Posterior vena cava (tissue), 2 donors: ENCODE measurements at places on chromosomes 6 and 20. TPM values are rescaled to one million over a fixed set of nuclear protein-coding genes. Genes with fewer than 3 reads are reported as not detected.

GRCh38 chr6:170043150-170043819 lies 247.6 kb downstream of the DLL1 start:
- peak; percentile 40 for DNase-seq

DNA sequence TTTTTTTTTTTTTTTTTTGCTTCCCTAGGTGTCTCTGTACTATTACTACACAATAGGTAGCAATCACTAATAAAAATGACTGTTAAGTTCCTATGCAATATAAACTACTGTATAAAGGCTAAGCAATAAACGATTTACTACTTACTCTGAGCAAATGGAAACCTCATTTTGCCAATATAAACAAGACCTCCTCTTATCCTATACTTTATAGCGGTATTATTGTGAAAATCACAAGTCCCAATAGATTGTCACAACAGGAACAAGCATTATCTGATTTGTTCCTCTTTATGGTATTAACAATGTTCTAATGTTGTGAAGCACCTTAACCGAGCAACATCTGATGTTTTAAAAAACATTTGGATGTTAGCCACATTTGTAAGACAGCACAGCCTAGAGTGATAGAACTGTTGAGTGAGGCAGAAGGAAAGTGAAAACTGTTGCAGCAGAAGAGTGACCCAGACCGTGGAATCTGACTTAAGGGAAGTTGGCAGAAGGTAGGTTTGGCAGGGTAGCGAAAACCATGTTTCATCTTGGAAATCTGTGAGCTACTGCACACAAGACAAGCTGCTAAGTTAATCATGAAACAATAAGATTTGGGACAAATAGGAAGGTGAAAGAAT lies 94.2 kb downstream of the MYLK4 start:
- no peak for DNase-seq

DNA sequence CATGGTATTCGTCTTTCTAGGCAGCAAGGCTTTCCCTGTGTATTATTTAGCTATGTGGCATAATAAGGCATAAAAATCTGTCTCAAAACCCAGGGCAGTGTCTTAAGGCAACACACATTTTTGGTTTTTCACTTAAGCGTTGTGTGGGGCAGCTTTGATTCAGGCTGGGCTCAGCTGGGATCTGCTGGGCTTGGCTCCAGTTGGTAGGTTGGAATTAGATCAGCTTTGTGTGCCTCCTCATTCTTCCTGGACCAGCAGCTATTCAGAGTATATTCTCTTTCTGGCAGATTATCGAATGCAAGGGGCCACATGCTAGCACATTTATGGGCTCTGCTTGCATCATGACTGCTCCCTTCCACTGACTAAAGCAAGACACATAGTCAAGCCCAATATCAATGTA lies 487.9 kb downstream of the RFPL4B start:
- DNase-seq, result no peak

DNA sequence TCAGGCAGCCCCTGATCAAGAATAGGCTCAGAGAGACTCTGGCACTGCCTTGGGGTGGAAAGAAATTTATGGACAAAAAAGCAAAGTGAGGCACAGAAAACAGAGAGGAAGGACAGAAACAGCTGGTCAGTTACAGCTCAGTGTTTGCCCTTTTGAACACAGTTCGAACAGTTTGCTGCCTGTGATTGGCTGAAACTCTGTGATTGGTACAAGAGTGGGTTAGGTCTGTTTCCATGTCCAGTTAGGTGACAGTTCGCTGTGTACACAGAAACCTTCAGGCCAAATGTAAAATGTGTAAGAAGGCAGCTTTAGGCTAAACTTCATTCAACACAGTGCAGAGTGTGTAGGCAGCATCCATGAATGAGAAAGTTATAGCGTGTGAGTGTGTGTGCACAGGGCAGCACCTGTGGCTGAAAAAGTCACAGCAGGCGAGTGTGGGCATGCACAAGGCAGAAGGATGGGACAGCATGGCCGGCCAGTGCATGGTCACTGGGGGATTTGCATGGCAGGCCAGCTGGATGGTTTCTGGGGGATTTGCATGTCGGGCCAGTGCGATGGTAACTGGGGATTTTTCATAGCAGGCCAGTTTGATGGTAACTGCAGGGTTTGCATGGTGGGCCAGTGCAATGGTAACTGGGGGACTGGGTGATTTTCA lies 75.4 kb upstream of the FRMD1 start:
- no peak for DNase-seq

The FRS3 gene
- total RNA-seq, result 4.2 TPM

The GHRH gene
- total RNA-seq, result not detected
